ENCODE measurements at places on chromosomes 4 and X.

DNA sequence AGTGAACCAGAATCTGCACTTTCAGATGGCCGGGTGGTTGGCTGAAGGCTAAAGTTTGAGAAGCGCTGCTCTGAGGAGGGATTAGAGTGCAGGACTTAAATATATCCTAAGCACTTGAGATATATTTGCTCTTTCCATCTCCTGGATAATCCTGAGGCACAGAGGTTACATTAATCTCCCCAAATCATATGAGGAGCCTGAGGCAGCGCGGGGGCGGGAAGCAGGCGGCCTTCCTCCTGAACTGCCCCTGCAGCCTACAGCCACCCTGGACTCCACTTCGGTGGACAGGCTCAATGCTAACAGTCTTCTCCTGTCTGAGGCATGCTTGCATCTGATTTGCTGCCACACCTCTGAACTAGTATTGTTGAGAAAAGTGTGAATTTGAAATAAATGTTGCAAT, 72.5 kb downstream of the AFAP1 start:
- DNase-seq: no peak

DNA sequence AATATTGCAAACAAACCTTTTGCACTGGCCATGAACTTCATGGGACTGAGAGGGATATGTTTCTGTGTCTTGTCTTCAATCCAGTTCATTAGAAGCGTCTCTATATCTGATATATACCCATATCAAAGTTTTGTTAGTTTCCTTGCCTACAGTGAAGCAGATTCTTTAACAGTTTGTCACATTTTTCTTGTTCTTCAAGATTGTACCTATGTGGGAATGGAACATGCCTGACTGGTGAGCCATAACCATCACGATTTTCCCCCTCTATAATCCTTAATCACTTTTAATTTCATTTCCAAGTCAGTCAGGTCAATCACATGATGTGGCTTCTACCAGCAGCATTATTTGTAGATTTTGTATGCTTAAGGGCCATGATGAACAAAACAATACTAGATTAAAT, 197.1 kb upstream of the PDE5A start:
- no peak for DNase-seq

GRCh38 chr4:122131562-122132157, 20.5 kb upstream of the BLTP1 start:
- no peak for DNase-seq

DNA sequence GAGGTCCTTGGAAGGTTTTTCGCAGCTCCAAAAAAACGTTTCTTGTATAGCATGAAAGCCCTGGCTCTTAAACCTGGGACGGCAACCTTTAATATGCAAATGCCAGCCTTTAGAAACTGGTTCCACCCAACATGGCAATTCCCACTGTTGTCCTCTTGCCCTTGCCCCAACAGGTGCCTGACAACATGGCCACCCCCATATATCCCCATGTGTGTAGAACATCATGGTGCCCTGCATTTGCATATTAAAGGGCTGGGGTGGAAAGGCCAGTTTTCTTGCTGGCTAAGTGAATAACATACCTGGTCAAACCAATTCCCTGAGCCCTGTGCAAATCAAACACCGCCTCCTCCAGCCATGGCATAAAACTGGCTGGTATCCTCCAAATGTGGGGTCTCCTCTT, 26.0 kb upstream of the GLRA3 start:
- DNase-seq: no peak

DNA sequence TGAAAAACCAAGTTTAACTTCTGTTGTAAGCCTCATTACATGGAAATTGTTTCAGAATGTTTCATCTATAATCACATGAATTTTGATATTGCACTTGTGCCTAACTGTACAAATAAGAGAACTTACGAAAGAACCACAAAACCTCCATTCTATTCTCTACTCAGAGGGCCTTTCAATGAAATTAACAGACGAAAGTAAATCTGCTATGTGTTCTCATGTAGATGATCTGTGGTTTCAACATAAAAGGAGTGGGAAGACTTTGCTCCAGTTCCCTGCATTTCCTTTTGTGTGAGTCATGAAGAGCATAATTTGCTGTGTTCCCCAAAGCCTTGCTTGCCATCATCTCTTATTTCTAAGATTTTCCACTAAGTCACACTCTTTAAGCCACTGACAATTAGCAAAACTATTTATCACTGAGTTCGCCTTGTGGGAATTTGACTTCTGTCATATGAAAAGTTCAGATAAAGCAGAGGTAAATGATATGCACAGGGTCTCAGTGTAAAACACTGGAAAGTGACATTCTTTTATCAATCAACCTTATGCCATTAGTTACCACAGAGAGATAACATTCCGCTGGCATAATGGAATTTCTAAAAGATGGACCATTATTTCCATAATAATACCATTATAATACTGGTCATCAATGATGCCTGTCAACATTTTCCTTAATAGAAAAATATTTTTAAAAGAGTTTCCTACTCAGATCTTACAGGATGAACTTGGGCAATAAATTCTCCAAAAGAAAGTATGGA, 329.8 kb downstream of the NR3C2 start:
- DNase-seq: peak; percentile 68

DNA sequence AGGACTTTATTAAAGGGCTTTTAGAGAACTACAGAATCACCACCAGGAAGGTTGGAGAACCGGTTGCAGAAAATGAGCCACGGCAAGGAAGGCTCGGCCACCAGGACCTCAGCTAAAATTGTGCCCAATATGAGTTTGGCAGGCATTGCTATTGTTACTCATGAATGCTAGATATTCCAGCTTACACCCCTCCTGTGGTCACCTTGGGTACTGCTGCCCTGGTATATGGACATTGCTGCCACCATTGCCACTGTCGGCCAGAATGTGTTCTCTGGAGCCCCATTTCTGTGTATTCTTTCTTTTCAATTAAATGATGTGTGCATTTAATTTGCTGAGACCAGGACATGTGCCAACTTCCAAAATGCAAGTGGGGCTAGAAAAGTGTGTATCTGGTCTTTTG, 626.7 kb upstream of the BOD1L1 start:
- peak; percentile 29 for DNase-seq

DNA sequence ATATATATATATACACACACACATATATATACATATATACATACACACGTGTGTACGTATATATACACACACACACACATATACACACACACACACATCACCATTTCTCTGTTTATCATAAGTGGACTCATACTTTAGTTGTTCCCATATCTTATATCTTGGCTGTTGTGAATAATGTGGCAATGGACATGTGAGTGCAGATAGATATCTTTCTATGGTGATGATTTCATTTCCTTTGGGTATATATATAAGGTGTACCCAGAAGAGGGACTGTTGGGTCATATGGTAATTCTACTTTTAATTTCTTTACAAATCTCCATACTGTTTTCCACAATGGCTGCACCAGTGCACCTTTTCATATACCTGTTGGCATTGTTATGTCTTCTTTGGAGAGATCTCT, 105.9 kb downstream of the LARP1B start:
- no peak for DNase-seq

DNA sequence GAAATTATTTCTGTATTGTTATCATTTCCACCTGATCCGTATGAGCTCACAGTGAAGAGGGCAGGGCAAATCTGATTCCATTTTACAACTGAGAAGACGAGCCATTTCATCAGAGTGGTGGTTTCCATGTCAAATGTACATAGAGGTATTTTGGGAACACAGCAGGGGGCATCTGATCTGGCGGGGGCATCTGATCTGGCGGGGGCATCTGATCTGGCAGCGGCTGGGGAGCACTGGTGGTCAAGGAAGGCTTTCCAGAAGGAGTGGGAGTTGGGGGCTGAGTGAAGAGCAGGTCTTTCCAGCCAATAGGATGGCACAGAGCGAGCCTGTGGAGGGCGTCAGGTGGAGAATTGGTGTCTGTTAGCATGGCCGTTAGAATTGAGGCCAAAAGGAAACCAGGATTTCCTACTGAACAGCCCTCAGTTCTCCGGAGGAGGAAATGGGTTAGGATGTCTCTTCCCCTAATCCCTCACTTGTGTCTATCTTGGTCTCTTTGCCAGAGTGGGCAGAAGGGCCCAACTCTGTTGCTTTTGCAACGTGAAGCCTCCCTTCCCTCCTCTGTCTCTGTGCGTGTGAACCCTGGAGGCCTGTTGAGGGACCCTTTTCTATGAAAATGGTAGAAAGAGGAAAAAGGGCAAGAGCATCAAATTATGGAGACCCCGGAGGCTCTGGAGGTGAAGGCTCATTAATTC, 41.3 kb downstream of the RHOH start:
- no peak for DNase-seq

GRCh38 chr4:153005899-153006381, 69.8 kb downstream of the FHDC1 start:
- no peak for DNase-seq

GRCh38 chr4:14566518-14566917, 435.8 kb upstream of the CPEB2 start:
- DNase-seq: peak; percentile 57

GRCh38 chrX:70025464-70025863, 24.3 kb downstream of the AWAT2 start:
- DNase-seq: peak; percentile 25
